Daoy (cell line): ENCODE measurements at places on chromosomes 6 and 20. TPM values are rescaled to one million over a fixed set of nuclear protein-coding genes. Genes with fewer than 3 reads are reported as not detected.
A peak's percentile ranks its signal among the peaks of the same experiment; 100 is the strongest.

DNA sequence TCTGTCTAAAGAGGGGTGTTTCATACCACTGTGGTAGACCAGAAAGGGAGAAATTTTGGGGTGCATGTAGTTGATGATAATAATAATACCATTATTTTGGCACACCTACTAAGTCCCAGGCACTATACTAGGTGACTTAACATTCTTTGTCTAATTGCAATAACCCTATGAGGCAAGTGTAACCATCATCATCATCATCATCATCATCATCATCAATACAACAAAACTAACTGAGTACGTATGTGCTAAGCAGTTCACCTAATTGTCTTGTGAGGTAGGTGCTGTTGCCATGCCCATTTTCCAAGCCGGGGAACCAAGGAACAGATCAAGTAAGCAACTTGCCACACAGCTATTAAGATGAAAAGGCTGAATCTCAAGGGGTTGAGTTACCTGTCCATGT, 2.6 kb upstream of the PACSIN1 start:
- DNase-seq: no peak

- peak; percentile 42 for DNase-seq
Observed at GRCh38 chr6:31498748-31499147, 803 bp downstream of the MICB start.

- DNase-seq: no peak
Observed at GRCh38 chr6:105566503-105566902, 163.6 kb upstream of the PREP start.

- DNase-seq: peak; percentile 36
Observed at GRCh38 chr6:20879526-20879925, 345.3 kb downstream of the CDKAL1 start.

DNA sequence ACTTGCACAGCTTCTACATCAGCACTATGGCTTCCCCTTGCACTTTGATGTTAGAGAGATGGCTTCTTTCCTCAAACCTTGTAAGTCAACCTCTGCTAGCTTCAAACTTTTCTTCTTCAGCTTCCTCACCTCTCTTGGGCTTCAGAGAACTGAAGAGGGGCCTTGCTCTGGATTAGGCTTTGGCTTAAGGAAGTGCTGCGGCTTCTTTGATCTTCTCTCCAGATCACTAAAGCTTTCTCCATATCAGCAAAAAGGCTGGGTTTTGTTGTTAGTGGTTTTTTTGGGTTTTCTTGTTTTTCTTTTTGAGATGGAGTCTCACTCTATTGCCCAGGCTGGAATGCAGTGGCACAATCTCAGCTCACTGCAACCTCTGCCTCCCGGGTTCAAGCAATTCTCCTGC, 24.0 kb downstream of the CDK5RAP1 start:
- no peak for DNase-seq

GRCh38 chr6:107870381-107870780, 46.3 kb upstream of the SCML4 start:
- DNase-seq: no peak

DNA sequence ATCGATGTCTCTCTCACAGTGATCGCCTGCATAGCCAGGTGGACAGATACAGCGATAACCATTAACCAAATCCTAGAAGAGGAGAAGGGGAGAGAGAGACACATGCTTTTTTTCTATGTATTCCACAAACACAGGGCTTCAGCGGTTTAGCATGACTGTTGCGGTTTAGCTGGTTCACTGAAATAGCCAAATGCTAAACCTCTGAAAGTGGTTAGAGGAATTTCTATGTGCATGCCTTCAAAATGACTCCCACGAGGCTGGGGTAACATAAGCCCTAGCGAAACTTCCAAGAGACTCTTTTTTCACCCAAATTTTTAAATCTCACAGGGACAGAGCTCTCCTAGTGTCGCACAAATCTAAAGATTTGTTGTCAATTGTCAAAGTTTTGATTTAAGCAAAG, 25.1 kb downstream of the JAG1 start:
- peak; percentile 87 for DNase-seq

DNA sequence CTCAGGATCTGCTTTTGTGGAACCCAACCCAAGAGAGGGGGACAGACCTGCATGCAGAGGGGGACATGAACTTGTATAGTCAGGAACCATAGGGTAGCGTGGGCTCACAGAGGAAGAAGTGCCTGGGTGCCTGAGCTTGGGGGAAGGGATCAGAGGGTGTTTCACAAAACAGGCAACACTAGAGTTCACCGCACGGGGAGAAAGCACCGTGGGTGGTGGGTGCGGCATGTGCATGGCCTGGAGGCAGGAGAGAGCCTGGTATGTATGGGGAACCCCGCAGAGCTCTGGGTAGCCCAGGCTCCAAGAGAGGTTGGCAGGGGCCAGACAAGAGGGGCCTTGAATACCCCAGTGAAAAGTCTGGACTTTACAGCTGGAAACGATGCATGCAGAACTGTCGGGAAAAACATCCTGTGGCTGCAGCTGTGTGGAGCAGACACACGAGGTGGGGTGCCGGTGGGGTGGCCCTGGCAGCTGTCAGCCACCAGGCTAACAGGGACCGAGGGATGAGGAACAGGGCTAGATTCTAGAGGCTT, 6.7 kb upstream of the EMILIN3 start:
- DNase-seq: no peak

DNA sequence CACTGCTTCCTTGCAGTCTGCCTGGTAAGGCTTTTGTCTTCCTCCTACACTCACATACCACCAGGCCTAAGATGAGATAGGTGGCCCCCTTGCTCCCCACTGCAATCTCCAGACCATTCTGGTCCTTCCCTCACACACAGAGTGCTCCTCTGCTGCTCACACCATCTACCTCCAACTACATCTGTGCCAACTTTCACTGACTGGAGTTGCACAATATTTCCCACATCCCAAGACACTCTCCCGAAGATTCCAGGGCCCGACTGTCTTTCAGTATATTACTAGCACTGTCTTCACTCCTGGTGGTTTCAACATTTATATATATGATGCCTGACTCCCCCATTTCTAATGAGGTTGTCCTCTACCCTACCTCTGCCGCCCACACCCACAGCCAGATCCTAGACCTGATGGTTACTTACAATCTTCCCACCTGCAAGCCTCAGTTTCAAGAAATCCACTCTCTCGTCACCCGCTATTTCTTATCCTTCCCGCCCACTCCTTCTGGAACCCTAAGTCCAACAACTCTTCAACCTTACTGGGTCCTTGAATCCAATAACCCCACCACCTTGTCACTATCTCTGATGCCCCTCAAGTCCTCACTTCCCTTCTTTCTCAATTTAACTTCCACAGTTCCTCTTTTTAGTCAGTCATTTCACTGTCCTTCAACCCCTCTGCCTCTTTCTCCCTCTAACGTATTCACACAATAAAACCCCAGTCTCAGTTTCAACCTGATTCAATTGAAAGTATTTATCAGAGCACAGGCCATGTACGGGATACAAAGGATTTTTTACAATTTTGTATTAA, 21.6 kb downstream of the RALGAPA2 start:
- no peak for DNase-seq

DNA sequence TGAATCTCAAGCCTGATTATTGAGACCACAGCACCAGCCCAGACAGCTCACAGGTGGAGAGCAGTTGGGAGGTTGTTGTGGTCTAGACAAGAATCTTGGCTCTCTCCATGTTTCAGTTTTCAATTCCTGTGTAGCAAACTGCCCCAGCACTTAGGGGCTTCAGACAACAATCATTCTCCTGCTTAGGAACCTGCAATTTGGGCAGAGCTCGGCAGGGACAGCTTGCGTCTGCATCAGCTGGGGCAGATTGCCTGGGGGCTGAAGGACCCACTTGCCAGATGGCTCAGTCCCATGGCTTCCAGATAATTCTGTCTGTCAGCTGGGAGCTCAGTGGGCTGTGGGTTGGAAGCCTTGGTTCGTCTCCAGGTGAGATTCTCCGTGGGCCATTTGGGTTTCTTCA, 6.9 kb downstream of the TGM6 start:
- no peak for DNase-seq

- no peak for DNase-seq
Observed at GRCh38 chr6:115443825-115444478, 616.7 kb downstream of the FRK start.

- no peak for DNase-seq
Observed at GRCh38 chr6:4162370-4162769, 27.0 kb upstream of the ECI2 start.

GRCh38 chr6:12654514-12654913, 62.1 kb upstream of the PHACTR1 start:
- no peak for DNase-seq

GRCh38 chr20:62717933-62718332, 9.3 kb downstream of the NTSR1 start:
- no peak for DNase-seq

GRCh38 chr6:13617066-13617465, 1.9 kb downstream of the NOL7 start:
- DNase-seq: no peak

- DNase-seq: no peak
Observed at GRCh38 chr6:9985481-9985880, 429.4 kb downstream of the TFAP2A start.

GRCh38 chr6:152573762-152574161, 63.4 kb downstream of the SYNE1 start:
- no peak for DNase-seq

GRCh38 chr6:21856844-21857243, 263.3 kb downstream of the SOX4 start:
- DNase-seq: no peak

DNA sequence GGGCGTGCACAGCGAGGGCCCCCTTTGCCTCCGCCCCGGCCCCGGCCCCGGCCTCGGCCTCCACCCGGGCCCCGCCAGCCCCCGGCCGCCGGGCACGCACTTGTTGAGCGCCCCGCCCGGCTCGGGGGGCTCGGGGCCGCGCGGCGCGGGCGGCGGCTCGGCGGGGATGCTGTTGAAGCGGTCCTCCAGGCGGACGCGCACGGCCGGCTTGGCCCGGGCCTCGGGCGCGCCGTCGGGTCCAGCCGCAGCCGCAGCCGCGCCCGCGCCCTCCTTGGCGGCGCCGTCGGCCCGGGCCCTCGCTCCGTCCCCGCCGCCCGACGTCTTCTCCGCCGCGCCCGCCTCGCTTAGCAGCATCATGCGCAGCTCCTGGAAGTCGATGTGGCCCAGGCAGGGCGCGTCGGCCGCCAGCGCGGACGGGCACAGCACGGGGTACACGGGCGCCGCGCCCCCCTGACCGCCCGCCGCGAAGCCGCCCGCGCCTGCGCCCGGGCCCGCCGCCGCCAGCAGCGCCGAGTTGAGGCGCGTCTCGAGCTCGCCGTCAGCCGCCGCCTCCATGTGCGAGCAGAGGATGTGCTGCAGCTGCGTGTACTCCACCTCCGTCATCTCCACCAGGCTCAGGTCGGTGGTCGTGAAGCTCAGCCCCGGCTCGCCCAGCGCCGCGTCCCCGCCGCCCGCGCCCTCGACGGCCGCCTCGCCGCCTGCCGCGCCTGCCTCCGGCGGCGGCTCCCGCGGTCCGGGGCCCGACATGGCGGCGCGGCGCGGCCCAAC, 514 bp downstream of the TCFL5 start:
- peak; percentile 53 for DNase-seq

GRCh38 chr20:56429502-56429901, 17.4 kb downstream of the CASS4 start:
- DNase-seq: peak; percentile 67

DNA sequence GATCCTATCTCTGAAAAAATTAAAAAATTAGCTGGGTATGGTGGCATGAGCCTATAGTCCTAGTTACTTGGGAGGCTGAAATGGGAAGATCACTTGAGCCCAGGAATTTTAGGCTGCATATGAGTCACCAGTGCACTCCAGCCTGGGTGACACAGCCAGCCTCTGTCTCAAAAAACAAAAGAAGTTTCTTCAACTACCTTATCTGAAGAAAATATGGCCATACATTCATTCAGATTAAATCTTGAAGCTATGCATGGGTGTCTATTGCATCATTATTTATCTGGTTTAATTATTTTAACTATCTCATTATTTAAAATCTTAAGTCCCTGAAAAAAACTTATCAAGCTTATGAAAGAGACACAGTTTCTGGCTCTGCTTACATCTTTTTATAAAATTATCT, 204.1 kb downstream of the SIM1 start:
- peak; percentile 26 for DNase-seq

DNA sequence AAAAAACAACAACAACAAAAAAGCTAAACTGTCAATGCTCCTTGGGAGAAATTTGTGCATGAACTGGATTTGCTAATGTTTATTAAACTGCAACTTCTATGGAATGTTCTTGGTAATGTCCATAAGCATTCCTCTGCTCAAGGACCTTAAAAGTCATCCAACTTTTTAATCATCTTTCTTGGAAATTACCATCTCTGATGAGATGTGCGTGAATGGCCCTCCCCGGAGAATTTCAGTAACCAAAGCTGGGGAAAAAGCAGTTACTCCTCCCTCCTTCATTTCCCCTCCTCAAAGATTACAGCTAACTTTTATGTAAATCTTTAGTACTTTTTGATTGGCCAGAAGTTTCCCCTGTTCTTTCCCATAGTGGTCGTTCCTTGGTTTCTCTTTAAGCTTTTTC, 5.2 kb downstream of the TBCC start:
- DNase-seq: no peak

The ZFP57 gene
- 0.57 TPM in 1 of 2 replicates, not detected in the other for total RNA-seq

The CCN6 gene
- total RNA-seq: not detected in 2 replicates

The IDH3B gene
- total RNA-seq: 181 and 228 TPM in 2 replicates

The OR5V1 gene
- total RNA-seq: not detected in 2 replicates

The GTSF1L gene
- not detected in 2 replicates for total RNA-seq

The INSM1 gene
- not detected in 2 replicates for total RNA-seq

The DUSP15 gene
- total RNA-seq: 1.9 and 4.2 TPM in 2 replicates

The CDH26 gene
- 0.29 TPM in 1 of 2 replicates, not detected in the other for total RNA-seq

The NQO2 gene
- total RNA-seq: 8.5 and 17.5 TPM in 2 replicates

The EPPIN gene
- not detected in 2 replicates for total RNA-seq

The STMN3 gene
- 18.5 and 23.3 TPM in 2 replicates for total RNA-seq

The IMPG1 gene
- not detected in 2 replicates for total RNA-seq

The MAP3K4 gene
- total RNA-seq: 49.7 and 87.2 TPM in 2 replicates

The CPNE5 gene
- 0.63 TPM in 1 of 2 replicates, not detected in the other for total RNA-seq

The AKAP12 gene
- 380 and 396 TPM in 2 replicates for total RNA-seq
